ENCODE measurements at places on chromosomes 2 and 18.
A peak's percentile ranks its signal among the peaks of the same experiment; 100 is the strongest.

DNA sequence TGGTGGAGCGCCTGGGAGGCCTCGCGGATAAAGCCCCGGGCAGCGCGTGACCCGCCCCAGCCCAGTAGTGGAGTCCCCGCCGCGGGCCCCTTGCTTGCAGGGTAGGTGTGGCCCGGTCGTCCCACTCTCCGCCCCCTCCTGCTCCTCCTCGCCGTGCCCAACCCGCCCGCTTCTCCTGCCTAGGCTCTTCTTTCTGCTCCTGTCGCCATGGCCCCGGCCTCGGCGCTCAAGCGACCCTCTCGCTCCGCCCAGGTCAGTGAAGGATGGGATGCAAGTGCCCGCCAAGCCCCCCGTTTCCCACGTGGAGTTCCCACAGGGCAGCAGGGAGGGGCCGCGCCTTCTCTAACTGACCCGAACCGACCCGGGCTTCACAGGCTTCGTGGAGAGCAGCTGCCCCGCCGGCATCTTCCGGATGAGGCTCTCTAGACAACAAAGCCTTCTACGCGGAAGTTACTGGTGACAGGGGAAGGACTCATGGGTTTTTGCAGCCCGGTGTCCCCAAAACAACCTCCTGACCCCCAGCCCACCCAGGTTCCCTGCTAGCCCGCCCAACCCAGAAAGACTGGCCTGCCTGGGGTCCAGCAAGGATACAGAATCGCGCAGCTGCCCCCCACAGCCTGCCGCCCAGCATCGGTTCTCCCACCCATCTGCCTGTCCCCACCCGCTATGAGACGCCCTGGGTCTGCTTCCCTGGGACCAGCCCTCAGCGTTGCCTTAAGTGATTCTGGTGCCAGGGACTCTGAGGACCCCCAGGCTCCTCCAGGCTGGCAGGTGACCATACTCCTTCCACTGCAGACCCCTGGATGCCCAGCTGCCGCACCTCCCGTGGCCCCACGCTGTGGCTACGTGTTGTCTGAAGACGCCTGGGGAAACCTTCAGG is 32.8 kb downstream of the TTC32 start:
- H3K36me3 ChIP-seq: no peaks in the 10 kb centered on the region
- peak; percentile 23 for DNase-seq
- peaks cover 18% of the 10 kb centered on the region for H3K27me3 ChIP-seq
- H3K4me1 ChIP-seq: peaks cover 10% of the 10 kb centered on the region
- H3K27ac ChIP-seq: peak overlapping the region; percentile 90

- no peak overlapping the region for H3K4me3 ChIP-seq
- H3K4me1 ChIP-seq: peaks cover 22% of the 10 kb centered on the region
- H3K27ac ChIP-seq: peak overlapping the region; percentile 17
- no peaks in the 10 kb centered on the region for H3K36me3 ChIP-seq
- DNase-seq: no peak
These were observed 122.6 kb downstream of the PLB1 start for GRCh38 chr2:28618221-28619141.

DNA sequence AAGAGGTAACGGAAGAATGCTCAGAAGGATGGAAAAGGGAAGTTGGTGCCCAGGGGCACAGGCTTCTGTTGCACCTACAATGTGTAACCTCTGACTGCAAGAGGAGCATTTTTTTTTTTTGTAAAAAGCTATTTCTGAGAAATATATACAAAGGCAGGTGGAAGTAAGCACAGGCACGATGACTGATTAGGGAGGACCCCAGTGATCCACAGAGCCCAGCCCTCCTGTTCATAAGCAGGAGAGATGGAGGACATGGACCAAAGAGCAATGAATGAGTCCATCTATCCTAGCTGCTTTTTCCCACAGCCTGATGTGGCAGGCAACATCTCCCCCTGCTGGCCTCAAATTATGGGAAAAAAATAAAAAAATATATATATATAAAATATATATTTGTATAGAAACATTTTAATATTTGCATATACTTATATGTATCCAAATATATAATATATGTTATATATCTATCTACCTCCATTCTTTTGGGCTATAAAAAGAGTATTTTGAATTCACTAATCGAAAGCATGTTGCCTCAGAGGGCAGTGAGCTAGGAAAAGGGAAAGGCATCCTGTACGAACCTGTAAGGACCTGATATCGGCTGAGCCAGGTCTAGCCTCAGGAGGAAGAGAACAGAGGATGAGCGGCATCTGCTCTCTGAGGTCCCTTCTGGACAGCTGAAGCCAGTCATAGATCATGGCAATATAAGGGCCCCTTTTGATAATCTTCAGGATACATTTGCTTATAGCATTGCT is 166.0 kb upstream of the STK17B start:
- no peak for DNase-seq
- no peak overlapping the region for H3K27ac ChIP-seq
- no peaks in the 10 kb centered on the region for H3K36me3 ChIP-seq
- H3K4me1 ChIP-seq: no peaks in the 10 kb centered on the region
- H3K4me3 ChIP-seq: no peak overlapping the region
- no peaks in the 10 kb centered on the region for H3K27me3 ChIP-seq

DNA sequence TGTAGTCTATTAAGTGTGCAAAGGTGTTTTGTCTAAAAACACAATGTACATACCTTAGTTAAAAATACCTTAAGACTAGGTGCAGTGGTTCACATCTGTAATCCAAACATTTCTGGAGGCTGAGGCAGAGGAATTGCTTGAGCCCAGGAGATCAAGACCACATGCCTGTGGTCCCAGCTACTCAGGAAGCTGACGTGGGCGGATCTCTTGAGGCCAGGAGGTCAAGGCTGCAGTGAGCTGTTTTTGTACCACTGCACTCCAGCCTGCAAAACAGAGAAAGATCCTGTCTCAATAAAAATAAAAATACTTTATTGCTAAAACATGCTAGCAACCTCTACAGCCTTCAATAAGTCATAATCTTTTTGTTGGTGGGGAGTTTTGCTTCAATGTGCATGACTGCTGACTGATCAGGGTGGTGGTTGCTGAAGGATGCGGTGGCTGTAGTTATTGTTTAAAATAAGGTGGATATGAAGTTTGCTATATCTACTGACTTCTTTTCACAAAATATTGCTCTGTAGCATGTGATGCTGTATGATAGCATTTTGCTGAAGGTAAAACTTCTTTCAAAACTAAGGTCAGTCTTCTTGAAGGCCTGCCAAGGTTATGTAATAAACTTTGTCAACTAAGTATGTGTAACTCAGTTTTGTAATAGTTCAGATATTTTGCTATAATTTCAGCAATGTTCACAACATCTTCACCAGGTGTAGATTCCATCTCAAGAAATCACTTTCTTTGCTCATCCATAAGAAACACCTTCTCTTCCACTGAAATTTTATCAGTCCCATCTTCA is 1238.0 kb upstream of the NRXN1 start:
- H3K4me1 ChIP-seq: peaks cover under 1% of the 10 kb centered on the region
- H3K27me3 ChIP-seq: no peaks in the 10 kb centered on the region
- no peak for DNase-seq
- H3K27ac ChIP-seq: no peak overlapping the region

DNA sequence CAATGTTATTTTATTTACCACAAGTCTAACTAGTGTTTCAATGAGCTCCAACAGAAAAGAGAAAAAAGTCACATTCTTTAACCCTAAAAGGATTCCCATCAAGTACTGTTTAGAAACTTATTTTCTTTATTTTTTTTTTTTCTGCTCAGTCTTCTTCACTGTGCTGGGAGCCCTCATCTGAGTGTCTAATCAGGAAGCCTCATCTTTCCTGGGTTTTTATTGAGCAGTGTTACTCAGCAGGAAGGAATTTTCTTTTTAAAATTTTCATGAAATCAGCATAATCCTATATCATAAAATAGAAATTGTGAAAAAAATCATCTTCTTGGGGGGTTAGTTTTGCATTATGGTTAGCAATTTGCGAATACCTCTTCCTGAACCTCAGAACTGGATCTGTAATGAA is 453.8 kb downstream of the CDH2 start:
- DNase-seq: no peak
- H3K27ac ChIP-seq: no peak overlapping the region
- peaks cover 27% of the 10 kb centered on the region for H3K4me1 ChIP-seq
- no peaks in the 10 kb centered on the region for H3K27me3 ChIP-seq
- H3K4me3 ChIP-seq: no peak overlapping the region

- no peaks in the 10 kb centered on the region for H3K36me3 ChIP-seq
- no peak overlapping the region for H3K27ac ChIP-seq
- no peak overlapping the region for H3K4me3 ChIP-seq
- DNase-seq: no peak
These were observed 45.7 kb upstream of the SNED1 start for GRCh38 chr2:240952496-240953246.

GRCh38 chr18:12048827-12049175 is 44.8 kb upstream of the ANKRD62 start:
- H3K4me1 ChIP-seq: no peaks in the 10 kb centered on the region
- DNase-seq: no peak
- H3K36me3 ChIP-seq: no peaks in the 10 kb centered on the region
- H3K27me3 ChIP-seq: no peaks in the 10 kb centered on the region

DNA sequence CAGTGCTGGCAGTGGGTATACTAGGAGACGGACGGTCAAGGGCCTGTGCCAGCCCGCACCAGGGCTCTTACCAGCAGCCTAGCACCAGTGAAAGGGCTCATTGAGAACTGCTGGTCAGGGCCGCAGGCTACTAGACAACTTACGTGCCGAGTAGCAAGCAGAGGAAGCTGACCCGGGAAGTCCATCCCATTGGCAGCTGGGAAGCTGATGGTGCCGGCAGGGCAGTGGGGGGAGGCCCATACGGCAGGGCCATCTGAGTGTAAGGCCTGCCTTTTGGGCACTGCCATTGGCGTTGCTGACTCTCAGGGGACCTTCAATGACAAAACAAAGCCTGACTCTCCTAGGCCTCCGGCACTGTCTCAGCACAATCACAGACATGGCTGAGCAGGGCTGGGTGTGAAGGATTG is 20.6 kb downstream of the EFR3B start:
- H3K27ac ChIP-seq: peak overlapping the region; percentile 76
- H3K4me3 ChIP-seq: peak overlapping the region; percentile 35
- H3K4me1 ChIP-seq: peaks cover 34% of the 10 kb centered on the region
- H3K27me3 ChIP-seq: no peaks in the 10 kb centered on the region
- H3K36me3 ChIP-seq: peaks cover 4% of the 10 kb centered on the region
- DNase-seq: peak; percentile 41

DNA sequence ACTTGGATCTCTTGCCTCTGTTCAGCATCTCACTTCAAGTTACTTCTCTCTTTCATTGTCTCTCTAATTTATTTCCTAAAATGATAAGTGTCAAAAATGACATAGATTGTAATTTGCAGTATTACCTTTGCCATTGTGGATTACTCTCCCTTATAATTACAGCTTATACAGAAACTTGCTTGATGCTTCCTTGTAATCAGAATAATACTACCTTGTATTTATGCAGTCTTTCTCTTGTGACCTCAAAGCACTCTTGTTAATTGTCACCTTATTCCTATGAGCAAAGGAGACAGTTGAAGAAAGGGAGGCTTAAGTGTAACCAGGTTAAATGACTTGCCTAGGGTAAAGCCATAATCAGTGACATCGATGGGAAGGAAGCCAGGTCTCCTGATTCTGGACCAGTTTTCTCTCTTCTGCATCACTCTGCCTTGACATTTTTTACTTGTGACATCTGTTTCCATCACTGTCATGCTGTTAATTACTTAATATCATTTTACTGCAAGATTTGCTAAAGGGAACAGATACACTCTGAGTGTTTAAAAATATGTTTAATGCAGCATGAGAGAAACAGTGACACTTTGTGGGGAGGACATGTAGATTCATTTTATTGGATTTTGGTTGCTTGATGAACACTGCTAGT is 388.6 kb downstream of the PARD3B start:
- no peak overlapping the region for H3K27ac ChIP-seq
- DNase-seq: no peak
- H3K27me3 ChIP-seq: no peaks in the 10 kb centered on the region
- no peaks in the 10 kb centered on the region for H3K36me3 ChIP-seq
- H3K4me3 ChIP-seq: no peak overlapping the region

DNA sequence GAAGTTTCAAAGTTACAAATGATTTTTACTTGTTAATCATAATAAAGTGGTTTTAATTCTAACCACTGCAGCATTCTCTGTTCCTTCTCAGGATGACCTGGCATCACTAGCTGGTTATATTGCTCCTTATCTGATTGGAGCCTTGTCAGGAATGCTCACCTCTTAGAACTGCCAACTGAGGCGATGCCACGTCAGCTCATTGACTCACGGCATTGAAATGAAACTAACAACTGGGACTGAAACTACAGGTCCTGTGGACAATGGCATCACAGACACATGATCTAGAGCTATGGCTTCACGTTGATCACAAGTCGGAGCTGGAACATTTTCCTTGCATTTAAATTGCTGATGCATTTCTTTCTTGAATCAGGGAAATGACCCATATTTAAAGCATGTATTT is 54.9 kb upstream of the MAP2 start:
- peaks cover 11% of the 10 kb centered on the region for H3K36me3 ChIP-seq
- no peak overlapping the region for H3K4me3 ChIP-seq
- no peaks in the 10 kb centered on the region for H3K27me3 ChIP-seq
- H3K4me1 ChIP-seq: peaks cover 10% of the 10 kb centered on the region
- no peak overlapping the region for H3K27ac ChIP-seq
- DNase-seq: no peak

- no peaks in the 10 kb centered on the region for H3K27me3 ChIP-seq
- H3K27ac ChIP-seq: no peak overlapping the region
- H3K36me3 ChIP-seq: peaks cover 2% of the 10 kb centered on the region
- H3K4me1 ChIP-seq: no peaks in the 10 kb centered on the region
- DNase-seq: no peak
These were observed 113.6 kb downstream of the DIS3L2 start for GRCh38 chr2:232075080-232075479.

- H3K36me3 ChIP-seq: peaks cover 7% of the 10 kb centered on the region
- H3K4me3 ChIP-seq: no peak overlapping the region
- H3K4me1 ChIP-seq: no peaks in the 10 kb centered on the region
- H3K27me3 ChIP-seq: no peaks in the 10 kb centered on the region
- no peak for DNase-seq
These were observed 70.6 kb upstream of the ODC1 start for GRCh38 chr2:10518470-10519393.

- H3K27ac ChIP-seq: no peak overlapping the region
- no peak for DNase-seq
- H3K36me3 ChIP-seq: no peaks in the 10 kb centered on the region
- H3K27me3 ChIP-seq: no peaks in the 10 kb centered on the region
- H3K4me1 ChIP-seq: peaks cover 7% of the 10 kb centered on the region
These were observed 3.7 kb downstream of the QPCT start for GRCh38 chr2:37348155-37348554.

DNA sequence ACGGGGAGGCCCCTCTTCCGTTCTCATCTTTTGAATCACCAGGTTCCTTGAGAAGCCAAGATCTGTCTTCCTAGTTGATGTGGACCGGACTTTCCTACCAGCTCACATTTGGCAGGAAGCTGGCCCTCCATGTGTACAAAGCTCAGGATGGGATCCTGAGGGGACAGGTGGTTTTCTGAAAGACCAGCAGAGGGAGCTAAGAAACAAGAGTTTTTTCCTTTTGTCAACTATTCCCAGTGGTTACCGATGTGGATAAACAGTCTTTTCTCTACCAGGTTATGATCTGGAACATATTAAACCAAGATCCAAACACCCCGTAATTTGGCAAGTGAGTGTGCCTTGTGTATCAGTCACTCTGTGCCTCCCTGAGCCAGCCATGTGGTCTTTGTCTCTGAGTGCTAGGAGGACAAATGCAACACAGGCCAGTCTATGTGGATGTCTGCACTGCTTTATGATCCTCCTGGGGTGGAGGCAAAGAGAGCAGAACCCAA is 25.1 kb upstream of the ARHGAP25 start:
- H3K36me3 ChIP-seq: peaks cover 6% of the 10 kb centered on the region
- peak; percentile 2 for DNase-seq
- H3K27me3 ChIP-seq: peaks cover 4% of the 10 kb centered on the region

All from neural crest cell (in vitro differentiated cells).